ENCODE measurements at places on chromosomes 4 and X.

DNA sequence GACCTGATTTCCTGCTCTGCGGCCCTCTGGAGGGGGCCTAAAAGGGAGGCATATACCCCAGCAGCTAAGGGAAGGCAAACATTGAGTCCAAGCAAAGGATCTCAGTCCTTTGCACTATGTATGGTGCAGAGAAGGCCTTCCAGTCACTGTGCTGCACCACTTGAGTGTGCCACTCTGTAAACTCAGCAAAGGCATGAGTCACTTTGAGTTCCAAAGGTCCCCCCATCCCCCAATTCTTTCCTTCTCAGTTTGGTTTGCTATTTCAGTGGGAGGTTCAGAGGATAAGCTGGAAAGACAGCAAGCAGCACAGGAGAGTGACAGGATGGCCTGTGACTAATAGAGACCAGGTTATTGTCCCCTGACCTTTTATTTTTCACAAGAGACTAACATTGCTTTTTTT lies 131.3 kb downstream of the FHDC1 start:
- DNase-seq: peak; percentile 39

- DNase-seq: no peak
Measured at GRCh38 chr4:151928112-151928511, 167.3 kb upstream of the GATB start.

DNA sequence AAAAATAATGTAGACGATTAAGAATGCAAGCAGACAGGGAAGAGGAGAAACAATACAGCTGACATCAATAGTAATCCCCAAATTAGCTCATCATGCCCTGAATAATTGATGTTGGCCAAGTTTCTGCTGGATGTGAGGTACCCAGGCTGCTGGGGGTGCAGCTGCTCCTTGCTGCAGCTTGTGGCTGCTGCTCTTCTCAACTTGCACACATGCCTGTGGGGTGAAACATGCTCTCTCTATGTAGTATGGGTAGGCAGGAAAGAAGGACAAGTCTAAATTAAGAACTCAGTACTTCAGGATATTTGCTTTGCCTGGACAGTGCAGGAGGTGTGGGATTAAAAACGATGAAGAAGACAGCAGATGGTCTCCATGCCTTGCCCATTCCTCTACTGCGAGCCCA lies 16.7 kb downstream of the EDA2R start:
- peak; percentile 23 for DNase-seq

DNA sequence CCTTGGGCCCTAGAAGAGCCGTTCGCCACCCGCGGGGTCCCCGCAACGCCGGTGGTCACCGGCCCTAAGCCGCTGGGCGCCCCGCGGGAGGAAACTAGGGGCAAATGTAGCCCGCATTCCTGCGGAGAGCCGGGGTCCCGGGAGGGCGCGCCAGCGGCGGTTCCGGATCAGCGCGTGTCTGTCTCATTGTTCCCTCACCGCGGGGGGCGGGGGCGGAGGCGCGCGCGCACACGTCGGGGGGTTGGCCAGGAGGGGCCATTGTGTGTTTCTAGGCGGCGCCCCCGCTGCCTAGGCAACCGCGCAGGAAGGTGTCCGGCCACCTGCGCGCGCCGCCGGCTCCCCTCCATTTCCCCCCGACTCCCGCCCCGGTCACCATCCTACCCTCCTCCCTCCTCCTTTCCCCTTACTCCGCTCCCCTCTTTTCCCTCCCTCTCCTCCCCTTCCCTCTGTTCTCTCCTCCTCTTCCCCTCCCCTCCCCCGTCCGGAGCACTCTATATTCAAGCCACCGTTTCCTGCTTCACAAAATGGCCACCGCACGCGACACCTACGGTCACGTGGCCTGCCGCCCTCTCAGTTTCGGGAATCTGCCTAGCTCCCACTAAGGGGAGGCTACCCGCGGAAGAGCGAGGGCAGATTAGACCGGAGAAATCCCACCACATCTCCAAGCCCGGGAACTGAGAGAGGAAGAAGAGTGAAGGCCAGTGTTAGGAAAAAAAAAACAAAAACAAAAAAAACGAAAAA lies 789 bp upstream of the DDX3X start:
- DNase-seq: peak; percentile 76

DNA sequence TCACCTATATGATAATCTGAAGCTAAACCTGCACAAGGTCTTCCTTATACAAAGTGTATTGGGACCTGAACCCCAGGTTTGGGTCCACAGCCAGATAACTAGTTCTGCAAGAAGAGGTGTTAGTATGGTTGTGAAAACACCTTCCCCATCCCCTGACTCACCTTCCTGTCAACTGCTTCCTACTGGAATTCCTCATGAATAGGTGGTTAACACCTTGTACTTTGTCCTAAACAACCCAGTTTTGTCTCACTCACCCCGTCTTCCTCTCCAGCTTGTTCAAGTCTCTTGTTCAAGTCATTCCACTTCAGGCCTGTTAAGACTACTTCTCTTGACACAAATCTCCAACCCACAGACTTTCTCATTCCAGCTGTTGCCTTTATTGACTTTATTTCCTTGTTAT lies 45.5 kb downstream of the CCNG2 start:
- no peak for DNase-seq

- DNase-seq: no peak
Measured at GRCh38 chr4:78136109-78137081, 79.3 kb downstream of the FRAS1 start.

DNA sequence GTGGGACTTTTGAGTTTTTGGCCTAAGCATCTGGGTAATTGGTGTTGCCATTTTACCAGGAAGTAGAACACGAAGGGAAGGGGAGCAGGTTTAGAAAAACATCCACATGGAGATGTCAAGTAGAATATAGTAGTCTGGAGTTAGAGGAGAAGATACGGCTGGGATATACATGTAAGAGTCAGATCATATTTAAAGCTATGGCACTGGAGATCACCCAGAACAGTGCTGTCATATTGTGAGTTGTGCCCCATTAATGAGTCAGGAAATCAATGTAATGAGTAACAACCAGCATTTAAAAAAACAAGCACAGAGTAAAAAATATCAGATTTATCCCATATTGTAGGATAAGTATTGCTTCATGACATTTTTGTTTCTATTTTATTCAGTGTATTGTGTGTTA lies 4.2 kb downstream of the GSTCD start:
- DNase-seq: no peak

- peak; percentile 47 for DNase-seq
Measured at GRCh38 chrX:31931225-31931624, 859.4 kb upstream of the FTHL17 start.

- peak; percentile 94 for DNase-seq
Measured at GRCh38 chr4:82515705-82516104, 46.1 kb downstream of the TMEM150C start.

DNA sequence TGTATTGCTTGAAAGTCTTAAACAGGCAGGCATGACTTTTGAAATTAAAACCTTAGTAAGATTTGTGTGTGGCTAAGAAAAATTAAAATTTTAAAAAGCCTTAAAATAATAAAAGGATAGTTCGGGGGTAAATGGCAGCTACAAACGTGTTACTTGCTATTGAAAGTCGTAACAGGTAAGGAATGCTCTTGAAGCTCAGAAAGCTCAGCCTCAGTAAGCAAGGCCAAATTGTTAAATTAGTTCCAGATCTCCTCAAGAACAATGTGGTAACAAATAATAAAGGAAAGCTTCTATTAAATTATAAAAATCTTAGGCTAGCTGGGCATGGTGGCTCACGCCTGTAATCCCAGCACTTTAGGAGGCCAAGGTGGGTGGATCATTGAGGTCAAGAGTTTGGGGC lies 25.5 kb downstream of the PRMT9 start:
- no peak for DNase-seq

DNA sequence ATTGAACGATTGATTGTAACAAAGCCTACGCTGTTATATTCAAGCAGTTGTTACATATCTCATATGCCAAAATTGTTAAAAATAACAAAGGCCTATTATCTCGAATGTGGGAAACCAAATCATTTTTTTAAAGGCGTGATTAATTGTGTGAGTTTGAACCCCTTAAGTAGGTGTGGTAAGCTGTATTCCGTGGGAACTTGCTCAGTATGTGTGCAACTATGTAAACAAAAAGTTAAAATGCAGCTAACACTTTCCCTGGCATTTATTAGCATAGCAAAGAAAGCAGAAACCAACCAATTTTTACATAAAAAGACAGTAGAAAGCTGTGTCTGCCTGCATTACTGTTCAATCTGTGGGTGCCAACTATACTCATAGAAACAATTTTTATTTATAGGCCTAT lies 166.0 kb upstream of the HAND2 start:
- no peak for DNase-seq

DNA sequence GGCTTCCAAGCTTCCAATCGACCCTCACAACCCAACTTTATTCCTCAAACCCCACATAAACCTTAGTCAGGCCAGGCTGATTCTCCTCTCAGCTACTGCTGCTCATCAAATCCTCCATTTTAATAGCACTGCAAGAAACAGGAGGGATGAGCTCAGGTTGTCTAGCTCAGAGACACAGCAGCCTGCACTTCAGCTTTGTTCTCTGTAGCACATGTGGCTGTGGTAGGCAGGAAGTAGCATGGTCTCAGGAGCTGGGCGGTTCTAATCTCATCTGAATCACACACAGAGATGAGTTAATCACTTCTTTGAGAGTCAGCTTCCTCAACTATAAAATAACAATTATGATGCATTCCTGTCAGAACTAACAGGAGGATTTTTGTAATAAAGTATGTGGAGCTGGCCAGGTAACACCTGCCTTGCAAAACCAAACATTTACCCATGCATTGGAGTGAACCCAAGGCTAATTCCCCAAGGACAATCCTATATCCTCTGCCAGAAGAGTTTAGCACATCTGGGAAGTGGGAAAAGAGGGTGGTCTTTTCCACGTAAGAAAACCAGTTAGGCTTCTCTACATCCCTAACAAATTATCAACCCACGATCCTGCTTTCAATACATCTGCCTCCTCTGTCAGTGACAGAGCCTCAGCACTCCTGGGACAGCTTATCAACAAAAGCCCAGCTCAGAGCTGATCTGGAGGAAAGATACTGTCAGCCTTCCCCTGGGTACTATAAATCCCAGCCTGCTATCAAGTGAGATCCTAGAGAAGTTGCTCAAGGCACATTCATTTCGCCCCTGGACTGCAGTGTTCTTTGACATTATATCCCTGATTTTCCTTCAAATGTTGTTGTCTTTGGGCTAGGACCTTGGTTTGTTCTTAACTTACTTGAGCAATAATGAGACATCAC lies 32.8 kb downstream of the ELOVL6 start:
- DNase-seq: peak; percentile 74

DNA sequence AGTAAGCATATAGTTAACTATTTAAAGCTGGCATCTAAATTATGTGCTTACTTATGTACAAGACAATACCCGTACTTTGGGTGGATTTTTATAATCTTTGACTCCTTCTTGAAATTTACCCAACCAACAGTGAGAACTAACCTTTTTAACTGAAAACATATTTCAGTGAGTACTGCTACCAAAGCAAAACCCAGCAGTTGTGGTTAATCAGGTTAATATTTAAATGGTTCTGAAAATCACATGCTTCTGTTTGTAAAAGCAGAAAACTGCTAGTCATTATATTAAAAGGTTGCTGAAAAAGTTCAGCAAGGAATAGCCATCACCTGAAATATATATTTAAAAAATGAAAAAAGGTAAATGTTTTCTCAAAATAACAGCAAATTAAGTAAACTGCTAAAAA lies 20.0 kb downstream of the UBE2D3 start:
- no peak for DNase-seq

- DNase-seq: no peak
Measured at GRCh38 chr4:1285151-1285789, 4.4 kb upstream of the MAEA start.

DNA sequence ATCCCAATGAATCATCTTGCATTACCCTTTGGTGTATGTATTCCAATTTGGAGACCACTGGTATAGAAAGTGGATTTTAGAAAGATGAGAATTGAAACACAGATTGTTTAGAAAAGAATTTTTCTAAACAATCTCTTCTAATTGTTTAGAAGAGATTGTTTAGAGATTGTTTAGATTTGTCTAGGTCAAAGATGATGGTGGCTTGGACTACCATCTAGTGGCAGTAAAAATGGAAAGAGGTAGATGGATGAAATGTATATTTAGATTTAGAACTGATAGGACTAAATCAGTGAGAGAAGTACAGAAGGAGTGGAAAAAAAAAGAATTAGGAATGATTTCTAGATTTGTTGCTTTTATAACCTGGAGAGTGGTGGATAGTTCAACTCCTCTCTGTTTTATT lies 70.6 kb downstream of the ARSJ start:
- no peak for DNase-seq

- DNase-seq: no peak
Measured at GRCh38 chrX:127457161-127457560, 595.0 kb downstream of the ACTRT1 start.

- no peak for DNase-seq
Measured at GRCh38 chr4:144179152-144179739, 38.7 kb upstream of the GYPA start.

DNA sequence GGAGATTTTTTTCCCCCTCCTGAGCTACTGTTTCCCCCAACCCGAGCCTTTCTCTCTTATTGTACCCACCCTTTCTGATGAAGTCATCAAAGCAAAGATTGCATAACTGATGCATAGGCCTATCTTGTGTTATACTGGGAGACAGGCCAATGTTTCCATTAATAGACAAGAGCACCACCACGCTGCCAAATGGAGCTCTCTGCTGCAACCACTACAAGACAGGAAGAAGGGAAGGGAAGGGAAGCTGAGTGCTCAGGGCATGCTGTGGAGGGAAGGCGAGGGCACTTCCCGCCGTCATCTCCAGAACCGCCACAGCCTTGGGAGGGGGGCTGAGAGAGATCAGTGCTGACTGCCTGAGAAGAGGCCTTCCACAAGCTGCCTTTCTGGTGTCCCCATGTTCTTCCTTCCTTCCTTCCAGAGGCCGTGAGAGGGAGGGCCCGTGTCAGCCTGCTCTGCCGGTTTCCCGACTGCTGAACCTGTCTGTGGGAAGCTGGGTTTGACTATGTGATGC lies 75.0 kb downstream of the MGST2 start:
- DNase-seq: peak; percentile 93

DNA sequence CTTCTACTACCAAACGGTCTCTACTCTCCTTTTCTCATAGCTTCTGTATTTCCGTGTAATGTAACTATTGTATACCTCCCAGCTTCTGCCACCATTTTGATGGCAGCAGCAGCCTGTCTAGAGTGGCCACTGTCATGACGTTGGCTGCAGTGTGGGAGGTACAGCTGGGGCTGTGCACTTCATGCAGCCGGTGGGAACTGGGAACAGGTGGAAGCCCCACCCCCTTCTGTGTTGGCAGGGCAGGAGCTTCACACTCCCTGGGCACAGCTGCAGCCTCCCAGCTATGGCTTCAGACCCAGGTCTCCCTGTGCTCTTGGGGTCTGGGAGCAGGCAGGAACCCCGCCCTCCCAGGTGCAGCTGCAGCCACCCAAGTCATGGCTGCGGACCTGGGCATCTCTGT lies 49.8 kb upstream of the SEC24B start:
- DNase-seq: no peak

DNA sequence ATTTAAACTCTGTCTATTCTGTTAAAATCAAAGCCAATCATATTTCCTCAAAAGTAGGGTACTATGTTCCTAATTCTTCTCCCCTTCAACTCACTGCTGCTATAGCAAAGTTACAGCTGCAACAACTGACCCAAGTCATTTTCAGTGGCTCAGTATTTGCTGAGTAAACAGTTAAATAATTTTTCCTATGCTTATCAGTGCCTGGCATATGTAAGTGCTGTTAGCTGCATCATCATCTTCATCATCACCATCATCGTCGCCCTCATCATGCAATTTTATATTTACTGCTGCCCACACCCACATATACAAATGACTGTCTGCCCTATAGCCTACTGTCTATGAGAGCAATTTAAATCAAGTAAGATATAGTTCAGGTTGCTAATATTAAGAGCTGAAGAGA lies 21.9 kb downstream of the COQ2 start:
- no peak for DNase-seq

GRCh38 chr4:17500574-17500973 lies 11.3 kb downstream of the QDPR start:
- DNase-seq: no peak

- no peak for DNase-seq
Measured at GRCh38 chrX:112662559-112663427, 16.9 kb downstream of the LHFPL1 start.

Measured in astrocyte (in vitro differentiated cells and primary cell).